Fibroblast of the aortic adventitia (primary cell): ENCODE measurements at places on chromosomes 2 and 18. TPM values are rescaled to one million over a fixed set of nuclear protein-coding genes. Genes with fewer than 3 reads are reported as not detected.

The HOXD9 gene
- not detected in 2 replicates for total RNA-seq

The ACVR1C gene
- 0.63 and 1.2 TPM in 2 replicates for total RNA-seq

The MTCL1 gene
- 54.9 and 60.6 TPM in 2 replicates for total RNA-seq

The SLC39A6 gene
- 85.2 and 88.6 TPM in 2 replicates for total RNA-seq

The ALPI gene
- total RNA-seq: not detected in 2 replicates

The CSRNP3 gene
- 2.3 and 3.4 TPM in 2 replicates for total RNA-seq

The PRSS56 gene
- total RNA-seq: not detected in 2 replicates

The SMYD1 gene
- not detected in 2 replicates for total RNA-seq
